ENCODE measurements at places on chromosomes 6 and 20.
A peak's percentile ranks its signal among the peaks of the same experiment; 100 is the strongest.

DNA sequence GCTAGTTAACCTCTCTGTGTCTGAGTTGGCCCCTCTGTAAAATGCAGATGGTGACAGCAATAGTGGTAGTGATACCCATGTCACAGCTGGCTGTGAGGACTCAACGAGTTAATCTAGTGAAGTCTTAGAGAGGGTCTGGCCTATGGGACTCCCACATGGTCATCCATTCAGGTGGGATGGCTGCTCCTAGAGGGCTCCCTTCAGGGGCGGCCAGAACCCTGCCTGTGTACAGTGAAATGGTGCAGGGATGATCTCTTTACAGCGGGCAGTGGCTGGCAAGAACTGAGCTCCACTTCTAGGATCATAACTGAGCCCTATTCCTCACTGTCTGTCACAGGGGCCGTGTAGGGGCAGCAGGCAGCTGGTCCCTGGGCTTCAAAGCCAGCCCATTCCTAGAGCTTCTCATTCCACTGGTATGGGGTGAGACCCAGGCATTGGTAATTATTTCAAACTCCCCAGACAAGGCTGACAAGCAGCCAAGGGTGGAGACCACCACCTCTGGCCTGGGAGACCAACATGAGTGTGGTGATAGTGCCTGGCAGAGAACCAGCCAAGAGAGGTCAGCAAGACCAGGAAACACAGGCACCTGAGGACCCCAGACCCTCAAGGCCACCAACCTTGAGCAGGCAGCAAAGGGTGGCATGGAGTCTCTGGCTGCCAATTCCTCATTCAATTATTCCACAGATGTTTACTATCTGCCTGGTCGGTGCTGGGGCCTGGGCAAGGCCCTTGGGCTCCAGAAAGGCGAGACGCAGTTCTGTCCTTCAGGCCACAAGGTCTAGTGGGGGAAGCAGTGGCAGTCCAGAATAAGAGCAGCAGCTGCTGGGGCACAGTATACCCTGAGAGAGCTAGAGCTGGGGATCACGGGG, 103.4 kb downstream of the MRPL14 start:
- peak; percentile 13 for DNase-seq

DNA sequence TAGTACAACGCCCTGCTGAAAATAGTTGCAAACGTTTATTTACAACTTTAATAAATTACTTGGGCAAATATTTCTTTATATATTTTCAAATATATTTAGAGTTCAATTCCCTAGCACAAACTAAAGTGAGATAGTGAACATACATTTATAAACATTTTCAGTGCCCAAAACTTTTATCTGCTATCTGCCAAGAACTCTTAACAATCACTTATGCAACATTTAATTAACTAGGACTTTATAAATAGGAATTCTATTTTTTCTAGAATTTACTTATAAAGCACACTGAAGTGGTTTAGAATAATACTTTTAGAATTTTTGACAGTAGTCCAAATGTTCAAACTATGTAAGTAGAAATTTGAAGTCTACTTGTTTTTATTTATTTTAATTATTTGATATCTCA, 452.6 kb upstream of the RGS17 start:
- DNase-seq = no peak

- no peak for DNase-seq
Observed at GRCh38 chr20:32877507-32877906, 18.8 kb downstream of the EFCAB8 start.

DNA sequence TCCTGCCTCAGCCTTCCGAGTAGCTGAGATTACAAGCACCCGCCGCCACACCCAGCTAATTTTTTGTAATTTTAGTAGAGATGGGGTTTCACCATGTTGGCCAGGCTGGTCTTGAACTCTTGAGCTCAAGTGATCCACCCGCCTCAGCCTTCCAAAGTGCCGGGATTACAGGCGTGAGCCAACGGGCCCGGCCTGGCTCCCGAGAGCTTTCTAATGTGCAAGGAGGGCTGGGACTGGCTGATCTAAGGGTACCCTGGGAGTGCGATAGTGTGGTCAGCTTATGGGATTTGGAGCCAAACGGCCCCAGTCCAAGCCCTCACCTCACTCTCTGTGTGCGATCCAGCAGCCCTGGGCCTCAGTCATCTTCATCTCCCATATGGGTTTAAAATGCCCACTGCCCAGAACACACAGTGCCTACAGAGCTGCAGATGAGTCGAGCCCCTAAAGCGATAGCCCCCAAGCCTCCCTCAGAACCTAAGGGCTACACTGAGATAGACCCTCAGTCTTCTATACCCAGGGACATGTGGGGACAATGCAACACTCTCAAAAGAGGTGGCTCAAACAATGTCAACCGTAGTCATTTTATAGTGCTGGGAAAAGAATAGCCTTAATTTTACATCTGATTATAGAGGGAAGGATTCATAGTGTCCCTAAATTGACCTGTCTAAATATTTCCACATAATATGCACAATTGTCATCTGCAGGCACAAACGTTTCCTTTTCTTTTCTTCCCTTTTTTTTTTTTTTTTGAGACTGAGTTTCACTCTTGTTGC, 50.1 kb downstream of the SSR1 start:
- DNase-seq = no peak

- DNase-seq = no peak
Observed at GRCh38 chr20:42097741-42098140, 479.6 kb upstream of the CHD6 start.

DNA sequence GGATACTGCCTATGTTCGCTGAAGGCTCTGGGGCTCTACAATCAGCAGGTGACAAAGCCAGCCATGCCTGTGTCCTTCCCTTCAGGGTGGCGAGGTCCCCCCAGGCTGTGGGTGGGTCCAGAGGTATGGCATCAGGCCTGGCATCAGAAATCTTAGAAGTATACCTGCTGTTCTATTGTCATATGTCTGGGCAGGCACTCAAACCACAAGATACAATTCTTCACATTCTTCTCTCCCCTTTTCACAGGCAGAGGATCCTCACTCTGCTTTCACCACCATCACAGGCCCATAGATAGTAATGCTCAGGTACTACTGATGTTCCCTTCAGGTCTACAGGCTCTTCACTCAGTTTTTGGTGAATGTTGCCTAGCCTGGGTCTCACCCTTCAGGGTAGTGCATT, 1180.0 kb upstream of the CITED2 start:
- DNase-seq = no peak

DNA sequence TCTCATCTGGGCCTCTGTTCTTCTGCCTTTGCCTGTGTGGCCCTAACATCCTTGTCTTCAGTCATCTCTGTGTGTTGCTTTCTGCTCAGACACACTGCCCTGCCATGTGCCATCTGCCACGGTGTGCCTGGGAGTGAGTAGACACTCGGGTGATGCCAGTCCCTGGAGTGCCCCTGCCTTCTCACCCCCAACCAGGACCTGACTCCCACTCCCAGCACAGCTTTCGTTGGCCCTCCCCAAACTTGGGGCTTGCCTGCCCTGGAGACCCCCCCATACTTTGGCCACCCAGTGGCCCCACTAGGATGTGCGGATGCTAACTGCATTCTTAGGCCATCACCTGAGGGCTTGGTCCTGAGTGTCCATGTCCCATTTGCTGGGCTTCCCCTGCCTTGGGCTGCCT, 76.4 kb upstream of the SCP2D1 start:
- no peak for DNase-seq

DNA sequence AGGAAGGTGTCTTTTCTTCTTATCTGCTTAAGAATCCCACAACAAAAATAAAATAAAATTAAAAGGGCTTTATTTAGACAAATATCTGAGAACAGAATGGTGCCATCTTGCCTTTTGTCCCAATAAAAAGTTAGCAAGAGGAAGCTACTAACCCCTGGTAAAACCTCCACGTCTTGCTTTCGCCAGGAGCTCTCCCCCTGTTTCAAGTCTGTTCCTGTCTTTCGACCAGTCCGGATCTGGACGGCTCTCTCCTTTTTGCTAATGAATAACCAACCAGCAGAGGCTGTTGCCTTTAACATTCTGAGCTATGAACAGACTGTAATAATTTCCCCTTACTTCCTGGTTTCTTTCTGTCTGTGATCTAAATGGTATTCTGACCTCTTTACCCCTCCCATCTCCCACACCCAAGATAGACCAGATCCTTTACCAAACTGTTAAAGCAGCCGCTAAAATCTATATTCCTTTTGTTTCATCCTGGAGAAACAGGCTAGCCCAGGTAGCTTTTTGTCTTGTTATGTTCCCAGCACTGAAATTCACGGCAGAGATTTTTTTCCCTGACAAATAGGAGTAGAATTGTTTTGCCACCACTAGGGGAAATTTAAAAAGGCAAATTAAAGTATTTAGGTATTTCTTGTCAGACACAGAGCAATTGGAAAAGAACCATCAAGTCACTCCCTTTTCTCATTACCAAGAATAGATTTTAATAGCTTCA, at the start of gene FRK:
FRK (minus strand) TSS at position 320 of the 712 bp plus-strand sequence. CDS start 580 bp downstream, outside the sequence.
- DNase-seq = no peak

DNA sequence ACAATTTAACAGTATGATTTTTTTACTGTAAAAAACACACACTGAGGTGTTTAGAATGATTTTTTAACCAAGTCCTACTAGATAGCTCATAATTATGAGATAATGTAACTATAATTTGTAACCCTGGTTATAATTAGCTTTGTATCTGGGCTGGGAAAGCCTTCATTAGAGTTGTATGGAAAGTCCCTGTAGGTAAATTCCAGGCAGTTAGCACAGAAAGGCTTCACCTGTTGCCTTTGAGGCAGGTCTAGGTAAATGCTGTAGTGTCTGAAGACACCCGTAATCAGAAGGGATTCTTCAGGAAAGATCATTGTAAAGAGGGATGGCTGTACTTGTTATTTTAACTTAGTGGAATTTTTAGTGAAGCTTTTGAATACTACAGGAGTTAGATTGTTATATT, 1.9 kb downstream of the TMEM200A start:
- no peak for DNase-seq

DNA sequence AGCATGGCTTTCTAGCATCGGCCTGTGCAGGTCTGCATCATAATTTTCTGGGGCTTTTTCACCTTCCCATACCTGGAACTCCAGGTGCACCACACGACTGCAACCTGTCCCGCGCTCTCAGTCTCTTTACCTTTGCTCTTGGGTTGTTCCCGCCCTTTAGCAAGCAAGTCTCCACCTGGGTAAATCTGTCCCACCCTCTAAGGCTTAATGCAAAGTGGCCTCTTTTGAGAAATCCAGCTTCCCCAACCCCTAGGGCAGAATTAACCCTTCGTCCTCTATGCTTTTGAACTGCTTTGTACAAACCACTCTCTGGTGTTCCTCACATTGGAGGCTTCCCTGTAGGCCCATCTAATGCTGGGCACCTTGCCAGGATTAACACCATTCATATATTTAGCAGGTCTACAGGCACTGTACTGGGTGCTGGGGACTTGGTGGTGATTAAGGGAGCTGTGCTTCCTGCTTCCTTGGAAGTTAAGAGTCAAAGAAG, 2.8 kb downstream of the ITPR3 start:
- no peak for DNase-seq

GRCh38 chr6:43578748-43579147, 2.8 kb downstream of the POLH start:
- DNase-seq = no peak

DNA sequence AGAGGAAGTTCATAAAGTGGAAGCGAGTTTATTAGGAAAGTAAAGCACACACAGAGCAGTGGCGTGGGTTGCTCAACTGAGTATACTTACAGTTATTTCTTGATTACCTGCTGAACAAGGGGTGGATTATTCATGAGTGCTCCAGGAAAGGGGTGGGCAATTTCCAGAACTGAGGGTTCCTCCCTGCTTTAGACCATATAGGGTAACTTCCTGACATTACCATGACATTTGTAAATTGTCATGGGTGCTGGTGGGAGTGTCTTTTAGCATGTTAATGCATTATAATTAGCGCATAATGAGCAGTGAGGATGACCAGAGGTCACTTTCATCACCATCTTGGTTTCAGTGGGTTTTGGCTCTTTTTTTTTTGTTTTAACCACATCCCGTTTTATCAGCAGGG, 29.8 kb downstream of the PDYN start:
- DNase-seq = no peak

- no peak for DNase-seq
Observed at GRCh38 chr6:154991207-154991606, 3.9 kb upstream of the TIAM2 start.

- no peak for DNase-seq
Observed at GRCh38 chr6:2209226-2209809, 36.1 kb downstream of the GMDS start.

DNA sequence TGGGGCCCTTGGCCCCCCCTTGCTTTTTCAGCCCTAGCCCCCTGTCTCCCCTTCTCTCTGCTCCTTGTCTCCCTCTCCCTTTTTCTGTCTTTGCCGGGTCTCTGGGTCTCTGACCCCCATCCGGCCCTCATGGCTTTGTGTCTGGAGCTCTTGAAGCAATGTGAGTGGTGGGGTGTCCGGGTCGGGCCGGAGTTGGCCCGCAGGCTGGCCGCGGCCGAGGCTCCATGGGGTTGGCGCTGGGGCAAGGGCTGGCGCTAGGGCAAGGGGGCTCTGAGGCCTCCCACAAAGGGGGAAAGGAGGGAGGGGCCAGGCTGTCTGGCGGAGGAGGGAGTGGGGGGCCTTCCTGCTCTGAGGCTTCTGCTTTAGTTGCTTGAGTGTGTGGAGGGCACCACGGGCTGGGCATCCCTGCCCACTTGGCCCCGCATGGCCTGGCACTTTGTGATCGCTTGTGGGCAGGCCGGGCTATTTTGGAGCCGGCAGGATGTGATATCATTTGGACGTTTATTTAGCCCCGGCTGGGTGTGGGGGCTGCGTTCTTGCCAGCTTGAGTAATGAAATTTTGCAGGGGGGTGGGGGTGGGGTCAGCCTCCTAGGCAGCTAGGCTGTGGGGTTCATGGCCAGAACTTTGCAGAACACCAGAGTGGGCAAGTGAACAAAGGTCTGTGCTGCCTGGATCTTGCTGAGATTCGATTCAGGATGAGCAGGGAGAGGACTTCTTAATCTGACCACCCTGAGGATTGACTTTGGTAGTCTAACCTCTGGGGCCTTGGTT, 78.7 kb upstream of the MYL9 start:
- peak; percentile 67 for DNase-seq

GRCh38 chr20:46253391-46253790, 54.9 kb downstream of the CDH22 start:
- no peak for DNase-seq

DNA sequence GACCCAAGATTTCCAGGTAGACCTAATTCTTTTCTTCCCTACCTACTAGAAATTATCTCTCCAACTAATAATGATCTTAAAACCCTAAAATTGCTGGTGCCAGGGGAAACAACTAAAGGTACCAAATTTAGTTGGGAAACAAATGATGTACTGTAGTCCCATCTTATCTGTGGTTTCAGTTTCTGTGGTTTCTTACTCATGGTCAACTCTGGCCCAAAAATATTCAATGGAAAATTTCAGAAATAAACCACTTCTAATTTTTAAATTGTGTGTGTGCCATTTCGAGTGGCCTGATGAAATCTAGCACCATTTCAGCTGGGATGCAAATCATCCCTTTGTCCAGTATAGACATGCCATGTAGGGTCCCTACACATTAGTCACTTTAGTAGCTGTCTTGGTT, 475.2 kb upstream of the EPHA7 start:
- DNase-seq = no peak

DNA sequence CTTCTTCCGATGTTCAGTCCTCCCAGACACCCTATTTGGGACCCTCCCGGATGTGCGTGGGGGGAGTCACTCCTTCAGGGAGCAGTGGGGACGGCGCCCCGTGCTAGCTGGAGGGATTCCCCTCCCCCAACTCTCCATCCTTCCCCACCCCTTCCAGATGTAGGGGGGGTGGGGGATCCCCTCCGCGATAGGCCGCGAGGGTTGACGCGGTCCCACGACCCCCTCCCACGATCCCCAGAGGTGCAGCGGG, 548 bp downstream of the GNL1 start:
- peak; percentile 77 for DNase-seq

All from uterus (tissue), 4 donors.